Mucosa of descending colon (tissue), 3 donors: ENCODE measurements at places on chromosomes 2 and 18. TPM values are rescaled to one million over a fixed set of nuclear protein-coding genes. Genes with fewer than 3 reads are reported as not detected.

MYL12A gene
- 588 TPM for total RNA-seq

- no peak for DNase-seq
Observed at GRCh38 chr18:79418236-79418635, 22.5 kb downstream of the NFATC1 start.

DNA sequence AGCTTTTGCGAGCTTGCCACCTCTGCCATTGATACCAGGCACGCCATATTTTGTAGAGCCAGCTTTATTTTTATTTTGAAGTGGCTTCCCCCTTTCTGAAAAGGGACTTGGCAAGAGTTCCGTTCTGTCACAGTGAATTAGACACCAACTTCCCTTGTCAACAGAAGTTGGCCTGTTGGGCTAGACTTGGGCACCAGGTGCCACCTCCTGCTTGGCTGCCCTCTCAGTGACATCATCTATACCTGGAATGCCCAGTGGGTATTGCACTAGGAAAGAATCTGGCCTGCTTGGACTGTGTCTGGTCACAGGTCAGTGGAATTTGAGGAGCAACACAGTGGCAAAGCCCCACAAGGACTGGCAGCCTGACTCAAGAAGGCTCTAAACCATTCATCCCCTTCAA lies 101.0 kb downstream of the BCL2L11 start:
- no peak for DNase-seq

SIX3 gene
- total RNA-seq, result not detected

DNA sequence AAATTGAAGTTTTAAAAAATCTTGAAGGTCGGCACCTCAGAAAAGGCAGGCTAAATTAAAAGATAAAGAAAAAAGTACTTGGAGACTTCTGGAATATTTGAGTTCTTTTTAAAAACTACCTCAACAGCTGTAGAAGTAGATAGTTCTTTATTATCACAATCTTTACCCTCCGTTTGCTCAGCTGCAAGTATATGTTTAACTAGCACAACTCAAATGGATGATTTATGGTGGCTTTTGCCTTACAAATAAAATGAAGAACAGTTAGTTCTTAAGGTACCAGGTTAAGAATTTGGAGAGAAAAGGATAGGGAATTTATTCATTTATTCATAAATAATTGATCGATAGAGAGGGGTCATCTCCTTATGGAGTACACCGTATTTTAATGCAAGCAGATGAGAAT lies 237.6 kb upstream of the FOSL2 start:
- DNase-seq, result no peak

GRCh38 chr2:9795071-9795470 lies 48.2 kb upstream of the TAF1B start:
- DNase-seq, result no peak

DNA sequence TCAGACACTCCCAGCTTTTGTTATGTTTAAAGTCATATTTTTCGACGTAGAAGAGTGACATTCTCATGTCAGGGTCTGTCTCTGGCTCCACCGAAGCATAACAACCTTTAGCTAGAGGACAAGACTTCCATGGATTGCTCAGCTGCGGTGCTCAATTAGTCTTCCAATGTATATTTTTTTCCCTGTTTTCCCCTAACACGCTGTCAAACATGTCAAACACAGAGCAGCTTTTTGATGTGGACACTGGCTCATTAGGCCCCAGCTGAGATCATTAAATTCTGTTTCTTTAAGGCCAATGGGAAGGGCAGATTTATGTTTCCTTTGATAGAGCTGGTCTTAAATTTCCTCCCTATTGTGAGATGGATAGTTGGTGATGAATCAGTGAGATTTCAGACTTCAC lies 525.4 kb downstream of the PIK3C3 start:
- no peak for DNase-seq

HDAC4 gene
- total RNA-seq, result 44.0 TPM

TMEM198 gene
- total RNA-seq, result 0.69 TPM

- peak; percentile 57 for DNase-seq
Observed at GRCh38 chr2:112031473-112032223, 23.4 kb upstream of the TMEM87B start.

DNA sequence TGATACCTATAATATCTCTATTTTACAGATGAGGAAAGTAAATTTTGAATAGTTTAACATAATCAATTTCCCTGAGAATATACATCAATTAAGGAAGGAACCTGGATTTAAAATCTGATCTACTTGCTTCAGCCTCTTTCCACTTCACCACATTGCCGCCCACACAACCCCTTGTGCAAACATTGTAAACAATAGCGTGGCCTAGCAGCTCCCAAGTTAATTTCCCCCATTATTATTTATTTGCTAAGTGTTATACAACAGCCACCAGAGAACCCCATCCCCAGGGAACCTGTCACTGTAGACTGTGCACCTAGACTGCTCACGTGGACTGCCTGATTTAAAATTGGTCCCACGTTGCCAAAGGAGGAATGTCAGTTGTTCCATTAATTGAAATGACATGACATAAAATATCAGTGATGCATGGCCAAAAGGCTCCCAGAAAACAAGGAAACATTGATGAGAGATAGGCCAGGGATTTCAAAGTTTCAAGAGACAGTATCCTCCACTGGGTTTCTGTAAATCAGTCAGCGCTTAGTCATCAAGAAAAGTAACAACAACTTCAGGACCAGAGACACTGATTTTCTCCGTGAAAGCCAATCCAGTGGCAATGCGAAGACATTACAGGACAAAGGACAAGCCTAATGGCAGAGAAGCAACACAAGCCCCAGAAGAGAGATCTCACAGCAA lies 41.3 kb downstream of the SCG2 start:
- no peak for DNase-seq

- no peak for DNase-seq
Observed at GRCh38 chr18:46629361-46629760, 27.7 kb downstream of the LOXHD1 start.

GRCh38 chr18:58128381-58129374 lies 84.7 kb downstream of the NEDD4L start:
- no peak for DNase-seq

DNA sequence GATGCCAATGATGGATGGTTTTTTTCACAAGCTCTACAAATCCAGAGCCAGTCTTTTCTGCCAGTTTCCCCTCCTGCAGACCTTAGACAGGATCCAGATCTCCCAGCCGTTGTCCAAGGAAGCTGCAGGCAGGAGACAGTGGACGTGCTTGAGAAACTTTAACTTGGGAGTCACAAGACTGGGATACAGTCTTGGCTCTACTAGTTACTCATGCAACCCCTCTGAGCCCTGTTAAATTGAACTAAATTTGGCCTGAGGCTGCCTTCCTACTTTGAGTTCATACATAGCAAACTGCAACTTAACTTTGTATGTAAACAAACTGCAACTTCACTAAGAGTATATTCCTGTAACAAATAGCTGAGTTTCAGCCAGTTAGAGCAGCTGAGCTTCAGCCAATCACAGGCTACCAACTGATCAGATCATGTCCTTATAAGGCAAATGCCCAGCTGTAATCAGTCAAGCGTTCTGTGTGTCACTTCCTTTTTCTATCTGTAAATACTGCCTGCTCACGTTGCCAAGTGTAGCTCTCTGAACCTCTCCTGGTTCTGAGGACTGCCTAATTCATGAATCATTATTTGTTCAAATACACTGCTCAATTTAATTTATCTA lies 140.9 kb downstream of the CAPN13 start:
- DNase-seq, result no peak

DNA sequence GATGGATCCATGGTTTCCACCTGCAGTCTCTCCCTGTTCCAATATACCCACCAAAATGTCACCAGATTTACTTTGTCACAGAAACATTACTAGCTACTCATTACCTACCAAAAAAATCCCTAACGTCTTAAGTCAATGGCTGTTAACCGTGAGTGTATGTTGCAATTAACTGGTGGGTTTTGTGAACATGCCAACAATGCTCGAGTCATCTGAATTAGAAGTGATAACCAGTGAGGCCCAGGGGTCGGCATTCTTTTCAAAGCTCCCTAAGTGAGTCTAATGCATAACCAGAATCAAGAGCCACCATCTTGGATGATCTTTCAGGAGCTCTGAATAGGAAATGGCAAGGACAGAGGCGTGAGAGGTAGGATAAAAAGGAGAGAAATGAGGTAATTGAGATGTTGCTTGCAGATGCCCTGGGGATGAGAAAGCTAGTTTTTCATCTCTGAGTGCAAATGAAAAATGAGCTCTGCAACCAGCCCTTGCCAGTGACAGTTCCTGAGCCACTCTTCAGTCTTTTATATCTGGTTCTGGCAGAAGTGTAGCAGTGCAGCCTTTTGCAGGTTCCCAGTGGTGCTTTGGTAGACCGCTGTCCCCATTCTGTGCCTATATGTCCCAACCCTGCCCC lies 130.0 kb upstream of the RND3 start:
- DNase-seq, result no peak

DNA sequence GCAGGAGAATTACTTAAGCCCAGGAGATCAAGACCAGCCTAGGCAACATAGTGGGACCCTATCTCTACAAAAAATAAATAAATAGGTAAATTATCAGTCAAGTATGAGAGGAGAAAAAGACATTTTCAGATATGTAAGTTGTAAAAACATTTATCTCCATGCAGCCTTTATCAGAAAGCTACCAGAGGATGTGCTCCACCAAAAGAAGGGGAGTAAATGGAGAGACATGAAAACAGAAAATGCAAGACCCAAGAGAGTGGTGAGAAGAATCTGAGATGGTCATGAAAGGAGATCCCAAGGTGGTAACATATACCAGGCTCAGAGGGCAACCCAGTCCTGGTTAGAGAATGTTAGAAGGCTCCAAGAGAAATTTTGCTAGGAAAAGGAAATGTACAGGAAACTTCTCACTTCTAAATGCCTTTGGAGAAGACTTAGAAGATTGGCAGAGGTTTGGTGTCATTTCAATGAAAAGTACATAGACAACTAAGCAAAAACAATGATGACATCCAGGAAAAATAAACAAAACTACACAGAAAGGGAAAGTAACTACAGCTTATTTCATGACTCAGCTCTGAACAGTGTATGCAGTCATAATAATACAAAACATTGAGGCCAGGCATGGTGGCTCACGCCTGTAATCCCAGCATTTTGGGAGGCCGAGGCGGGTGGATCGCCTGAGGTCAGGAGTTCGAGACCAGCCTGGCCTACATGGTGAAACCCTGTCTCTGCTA lies 19.5 kb downstream of the CIB4 start:
- DNase-seq, result no peak

DNA sequence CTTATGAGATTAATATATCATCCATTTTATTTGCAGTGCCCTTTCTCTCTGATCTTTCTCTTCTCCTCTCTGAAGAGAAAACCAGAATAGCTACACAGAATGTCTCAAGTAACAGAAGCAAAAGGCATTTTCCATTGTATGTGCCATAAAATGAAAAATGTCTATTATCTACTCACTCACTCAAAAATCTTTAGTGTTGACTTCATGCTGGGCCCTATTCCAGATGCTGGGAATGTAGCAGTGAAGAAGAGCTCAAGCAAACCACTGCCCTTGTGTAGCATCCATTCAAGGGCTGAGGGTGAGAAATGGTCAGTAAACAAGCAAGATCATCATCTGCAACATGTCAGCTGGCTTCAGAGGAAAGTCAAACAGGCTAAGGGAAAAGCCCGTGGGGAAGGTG lies 427.7 kb downstream of the METTL4 start:
- DNase-seq, result no peak

DNA sequence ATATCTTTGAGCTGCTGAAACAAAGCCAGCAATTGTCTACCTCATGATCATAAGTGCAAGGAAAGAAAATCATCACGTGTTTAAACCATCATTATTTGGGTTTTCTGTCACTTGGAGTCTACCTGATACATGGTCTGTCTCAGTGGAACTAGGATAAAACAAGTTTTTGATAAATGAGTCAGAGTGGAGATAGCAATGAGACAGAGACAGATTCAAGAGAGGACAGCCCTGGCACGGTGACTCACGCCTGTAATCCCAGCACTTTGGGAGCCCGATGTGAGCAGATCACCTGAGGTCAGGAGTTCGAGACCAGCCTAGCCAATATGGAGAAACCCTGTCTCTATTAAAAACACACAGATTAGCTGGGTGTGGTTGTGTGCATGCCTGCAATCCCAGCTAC lies 93.8 kb downstream of the PMAIP1 start:
- DNase-seq, result no peak

LYG2 gene
- total RNA-seq, result not detected

ANKRD30B gene
- 0.34 TPM for total RNA-seq

TMEM178A gene
- total RNA-seq, result 1.0 TPM

ATP6V1B1 gene
- total RNA-seq, result not detected

SLC30A3 gene
- total RNA-seq, result not detected

DNA sequence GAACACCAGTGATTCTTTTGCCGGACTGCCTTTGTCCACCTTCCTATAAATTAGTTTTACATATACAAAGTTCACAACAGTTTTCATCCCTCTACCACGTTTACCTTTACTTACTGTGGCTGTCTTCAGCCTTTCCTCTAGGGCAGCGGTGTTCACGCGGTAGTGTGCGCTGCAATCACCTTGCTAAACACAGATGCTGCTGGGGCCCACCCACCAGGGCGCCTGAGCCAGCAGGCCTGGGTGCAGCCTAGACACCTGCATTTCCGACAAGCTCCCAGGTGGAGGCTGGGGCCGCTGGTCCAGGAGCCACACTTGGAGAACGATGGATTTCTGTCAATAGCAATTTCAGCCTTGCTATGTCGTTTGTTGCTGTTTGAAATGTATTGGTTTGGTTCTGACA lies 83.1 kb downstream of the NDUFA10 start:
- peak; percentile 10 for DNase-seq

PAPOLG gene
- 14.5 TPM for total RNA-seq

DNA sequence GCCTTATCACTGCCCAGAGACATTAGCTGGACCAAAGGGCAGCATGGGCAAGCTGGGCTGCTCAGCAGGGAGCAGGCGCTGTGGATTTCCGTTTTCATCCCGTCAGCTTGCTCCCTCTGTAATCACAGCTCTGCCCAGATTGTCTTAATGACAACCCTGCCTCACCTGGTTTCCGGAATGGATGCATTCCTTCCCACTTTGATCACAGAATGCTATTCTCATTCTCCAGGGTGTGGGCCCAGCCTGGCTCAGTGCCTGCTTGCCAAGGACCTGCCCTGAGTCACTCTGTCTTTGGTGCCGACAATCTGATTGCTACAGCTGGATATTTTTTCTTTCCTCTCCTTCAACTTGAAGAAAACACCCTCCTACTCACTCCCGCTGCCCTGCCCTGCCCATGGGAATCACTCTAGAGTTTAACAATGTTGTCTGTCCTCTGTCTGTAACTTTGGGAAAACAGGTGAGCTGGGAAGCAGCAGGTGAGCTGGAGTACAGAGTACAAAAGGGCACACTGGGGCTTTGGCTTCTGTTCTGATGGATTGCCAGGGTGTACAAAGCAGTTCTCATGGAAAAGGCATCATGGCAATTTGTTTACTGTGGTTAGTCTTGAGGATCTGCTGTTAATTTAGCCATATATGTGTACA lies 27.2 kb upstream of the FAM136A start:
- peak; percentile 86 for DNase-seq
